Myocyte (in vitro differentiated cells): ENCODE measurements at places on chromosomes 12 and 14.
A peak's percentile ranks its signal among the peaks of the same experiment; 100 is the strongest.

DNA sequence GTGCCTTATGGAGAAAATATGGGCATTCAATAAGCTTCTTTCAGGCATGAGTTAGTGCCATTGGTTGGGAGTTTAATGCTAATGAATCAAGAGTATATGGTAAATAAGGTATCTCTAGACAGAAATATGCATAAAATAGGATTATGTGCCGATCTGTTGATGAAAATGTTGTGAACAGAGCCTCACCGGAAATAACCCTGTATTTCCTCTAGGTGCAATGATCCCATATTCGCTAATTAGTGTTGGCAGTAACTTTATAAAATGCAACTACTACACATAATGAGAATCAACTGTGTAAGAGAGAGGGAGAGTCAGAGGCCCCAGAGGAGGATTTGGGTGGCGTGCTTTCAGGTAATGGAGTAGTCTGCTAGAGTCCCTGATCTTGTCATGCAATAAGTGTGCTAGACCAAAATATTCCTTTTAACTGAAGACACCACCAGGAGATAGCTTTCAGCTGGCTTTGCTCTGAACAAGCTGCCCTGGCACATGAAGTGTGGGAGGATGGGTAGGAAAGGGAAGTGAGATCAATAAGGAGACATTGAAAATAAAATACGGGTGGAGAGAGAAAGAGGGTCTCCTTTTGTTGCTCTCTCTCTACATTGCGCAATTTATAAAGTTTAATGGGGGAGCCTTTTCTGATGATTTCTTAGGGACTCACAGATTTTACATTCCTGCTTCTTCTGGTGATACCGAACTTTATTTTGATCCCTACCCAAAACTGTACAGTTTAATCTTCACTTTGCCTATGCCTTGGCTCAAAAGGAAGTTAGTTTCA is 68.6 kb upstream of the PLXNC1 start:
- DNase-seq: no peak

GRCh38 chr14:24296341-24297157 is 3.0 kb downstream of the DHRS1 start:
- DNase-seq: peak; percentile 89

DNA sequence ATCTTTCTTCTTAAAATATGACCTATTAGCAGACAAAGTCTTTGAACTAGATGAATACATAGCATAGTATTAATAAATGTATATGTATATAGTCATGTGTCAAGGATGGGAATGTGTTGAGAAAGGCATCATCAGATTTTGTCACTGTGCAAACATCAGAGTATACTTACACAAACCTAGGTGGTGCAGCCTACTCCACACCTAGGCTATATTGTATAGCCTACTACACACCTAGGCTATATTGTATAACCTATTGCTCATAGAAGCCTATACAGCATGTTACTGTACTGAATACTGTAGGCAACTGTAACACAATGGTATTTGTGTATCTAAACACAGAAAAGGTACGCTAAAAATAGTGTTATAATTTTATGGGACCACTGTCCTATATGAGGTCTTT is 47.6 kb downstream of the PTPN21 start:
- no peak for DNase-seq

GRCh38 chr14:99147366-99147740 is 124.6 kb downstream of the BCL11B start:
- no peak for DNase-seq

DNA sequence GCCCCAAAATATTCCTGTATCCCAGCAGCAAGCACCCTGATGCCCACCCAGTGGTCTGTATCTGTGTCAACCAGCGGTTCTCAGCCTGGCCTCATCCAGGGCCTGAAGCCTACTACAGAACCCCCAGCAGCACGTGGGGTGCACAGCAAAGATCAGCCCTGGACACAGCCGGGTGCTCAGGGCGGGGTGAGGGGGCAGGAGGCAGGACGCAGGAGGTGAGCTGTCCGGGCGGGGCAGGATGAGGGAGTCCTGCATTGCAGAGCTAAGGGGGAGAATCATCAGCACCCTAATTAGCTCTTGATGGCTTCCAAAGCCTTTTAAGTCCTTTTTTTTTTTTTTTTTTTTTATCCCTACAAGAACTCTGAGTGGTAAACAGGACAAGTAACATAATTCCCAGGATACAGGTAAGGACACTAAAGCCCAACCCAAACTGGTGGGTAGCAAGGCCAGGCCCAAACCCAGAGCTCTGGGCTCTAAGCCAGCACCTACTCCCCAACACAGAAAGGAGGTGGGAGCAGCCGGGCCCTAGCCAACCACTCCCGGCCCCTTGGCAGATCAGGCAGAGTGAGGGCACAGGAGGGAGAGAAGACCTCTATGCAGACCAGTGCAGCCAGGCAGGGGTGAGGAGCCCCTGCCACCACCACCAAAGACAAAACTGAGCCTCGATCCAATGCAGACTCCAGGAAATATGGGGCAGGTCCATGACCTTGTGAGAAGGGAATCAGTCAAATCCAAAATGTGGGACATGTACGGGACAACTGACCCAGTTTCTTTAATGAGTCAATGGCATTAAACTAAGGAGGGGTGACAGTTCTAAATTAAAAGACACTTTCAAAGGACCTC is 32.3 kb upstream of the EIF5 start:
- DNase-seq: no peak

- DNase-seq: no peak
These were observed 48.5 kb upstream of the CPM start for GRCh38 chr12:68981516-68981915.

DNA sequence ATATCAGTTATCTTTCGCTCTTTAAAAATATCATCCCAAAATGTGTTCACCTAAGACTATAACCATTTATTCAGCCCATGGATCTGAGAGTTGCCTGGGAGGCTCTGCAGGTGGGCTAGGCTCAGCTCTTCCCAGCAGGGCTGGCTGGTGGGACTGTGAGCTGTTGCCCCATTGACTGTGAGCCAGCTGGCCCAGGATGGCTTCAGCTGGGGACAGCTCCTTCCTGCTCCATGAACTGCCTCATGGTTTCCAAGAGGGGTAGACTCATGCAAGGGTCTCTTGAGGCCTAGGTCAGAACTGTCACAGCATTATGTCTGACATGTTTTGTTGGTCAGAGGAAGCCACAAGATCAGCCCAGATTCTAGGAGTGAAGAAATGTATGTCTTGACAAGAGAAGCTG is 114.1 kb upstream of the E2F7 start:
- DNase-seq: no peak

DNA sequence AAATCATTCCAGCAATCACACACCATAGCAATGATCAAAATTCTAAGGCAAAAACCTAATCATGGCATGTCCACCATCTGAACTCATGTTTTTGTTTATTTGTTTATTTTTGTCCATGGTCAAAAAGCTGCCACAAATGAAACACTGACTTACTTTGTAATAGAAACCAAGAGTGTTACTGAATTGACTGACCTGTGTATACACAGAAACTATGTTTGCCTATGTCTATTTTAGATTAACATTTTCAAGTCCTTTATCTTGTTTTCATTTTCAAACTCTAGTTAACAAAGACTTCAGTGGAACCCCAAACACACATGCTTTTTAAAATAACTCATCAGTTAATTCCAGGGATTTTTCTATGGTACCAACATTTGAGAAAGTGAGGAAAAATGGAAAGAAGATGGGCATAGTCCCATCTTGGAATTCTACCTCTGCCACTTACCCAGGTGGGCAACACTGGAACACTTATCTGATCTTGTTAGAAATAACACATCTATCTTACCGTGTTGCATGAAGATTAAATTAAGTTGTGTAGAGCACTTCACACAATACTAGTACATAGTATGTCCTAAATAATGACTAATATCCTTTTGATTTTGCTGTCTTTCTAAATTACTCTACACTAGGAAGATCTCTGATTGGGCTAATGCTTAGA is 6.4 kb downstream of the LUM start:
- DNase-seq: no peak

DNA sequence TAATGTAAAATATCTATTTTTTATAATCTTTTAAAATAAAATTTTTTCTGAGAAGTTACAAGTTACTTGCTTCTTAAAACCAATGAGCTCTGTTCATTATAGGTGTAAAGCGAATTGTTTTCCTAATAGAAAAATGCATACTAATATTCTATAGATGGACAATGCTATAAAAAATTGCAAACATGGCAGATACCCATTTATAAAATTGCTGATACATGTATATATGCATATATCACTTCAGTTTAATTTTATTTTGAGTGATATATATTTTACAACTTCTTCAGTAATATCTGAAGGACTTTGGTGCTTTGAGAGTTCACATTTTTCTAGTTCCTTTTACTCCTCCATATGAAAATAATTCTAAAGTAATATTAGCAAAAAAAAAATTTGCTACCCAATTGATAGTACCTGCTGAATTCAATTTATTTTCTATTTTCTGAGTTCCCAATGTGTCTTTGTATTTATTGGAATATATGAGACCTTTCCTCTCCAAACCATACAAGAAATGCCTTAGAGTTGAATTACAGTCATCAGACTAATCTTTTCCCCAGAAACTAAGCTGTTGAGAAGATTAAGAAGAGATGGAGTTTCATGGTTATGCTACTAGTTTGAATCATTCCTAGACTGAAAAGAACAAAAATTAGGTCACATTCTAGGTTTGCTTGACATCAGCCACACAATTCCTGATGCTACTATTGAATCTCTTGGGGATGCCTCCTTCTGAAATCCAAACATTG is 1937.5 kb upstream of the SEL1L start:
- no peak for DNase-seq

GRCh38 chr12:58880639-58881038 is 39.7 kb downstream of the LRIG3 start:
- no peak for DNase-seq

DNA sequence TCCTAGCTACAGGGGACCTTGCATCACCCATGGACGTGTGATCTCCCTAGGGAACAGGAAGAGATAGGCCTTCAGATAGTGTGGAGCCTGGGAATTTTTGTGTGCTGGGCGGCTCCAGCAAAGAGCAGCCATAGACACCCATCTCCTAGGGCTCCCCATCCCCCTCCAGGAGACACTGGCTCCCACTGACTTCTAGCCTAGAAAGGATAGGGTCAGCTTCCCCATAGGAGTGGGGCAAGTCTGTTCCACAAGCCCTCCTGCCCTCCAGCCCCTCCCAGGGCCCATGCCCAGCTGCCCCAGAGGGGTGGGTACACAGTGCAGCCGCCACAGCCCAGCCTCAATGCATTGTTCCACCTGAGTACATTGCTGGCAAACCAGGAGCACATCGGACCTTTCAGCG is 16.5 kb upstream of the LALBA start:
- no peak for DNase-seq

DNA sequence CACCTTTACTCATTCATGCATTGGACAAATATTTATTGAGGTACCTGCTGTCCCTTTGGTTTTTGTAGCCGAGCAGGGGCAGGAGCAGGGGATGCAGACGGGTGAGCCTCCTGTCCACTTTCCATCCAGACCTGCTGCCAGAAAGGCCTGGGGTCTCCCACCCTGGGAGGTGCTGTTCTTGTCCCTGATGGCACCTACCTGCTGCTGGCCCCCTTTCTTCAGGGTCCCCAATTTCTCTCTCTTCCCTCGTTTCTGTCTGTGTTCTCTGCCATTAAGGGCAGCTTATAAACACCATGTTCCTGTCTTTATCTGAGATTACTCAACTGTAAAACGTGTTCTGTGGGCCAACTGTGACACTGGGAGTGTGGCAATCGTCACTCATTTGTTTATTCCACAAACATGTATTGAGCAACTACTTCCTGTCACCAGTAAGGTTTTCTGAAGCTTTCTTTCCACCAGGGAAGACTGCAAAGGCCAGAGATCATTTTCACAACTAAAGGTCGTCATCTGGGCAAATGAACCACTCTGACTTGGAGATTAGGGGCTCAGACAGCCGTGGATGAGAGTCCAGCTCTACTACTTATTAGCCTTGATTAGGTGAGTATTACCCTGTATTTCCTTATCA is at the start of gene HAL:
Gene HAL, minus strand, starts transcription at position 311 of the 625 bp plus-strand sequence. CDS start 434 bp downstream, outside the sequence.
- no peak for DNase-seq

GRCh38 chr12:106866426-106867080 is 89.2 kb upstream of the TMEM263 start:
- DNase-seq: peak; percentile 17

DNA sequence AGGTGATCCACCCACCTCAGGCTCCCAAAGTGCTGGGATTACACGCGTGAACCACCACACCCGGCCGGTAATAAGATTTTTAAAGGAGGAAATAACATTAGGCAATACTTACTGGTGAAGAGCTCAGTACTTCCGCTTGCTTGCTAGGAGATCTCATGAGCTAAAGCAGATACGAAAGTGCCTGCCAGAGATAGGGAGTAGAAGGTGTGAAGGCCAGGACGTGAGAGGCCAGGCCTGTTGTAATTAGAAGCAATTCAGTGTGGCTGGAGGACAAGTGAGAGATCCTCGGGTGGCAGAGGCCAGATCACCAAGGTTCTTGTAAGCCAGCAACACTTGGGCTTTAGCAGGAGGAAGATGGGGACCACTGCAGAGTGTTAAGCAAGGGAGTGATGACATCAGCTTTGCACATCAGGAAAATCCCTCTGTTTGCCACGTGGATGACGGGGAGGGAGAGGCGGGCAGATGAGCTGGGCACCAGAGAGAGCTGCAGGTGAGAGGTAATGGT is 7.6 kb downstream of the TECPR2 start:
- no peak for DNase-seq

GRCh38 chr14:55754471-55754870 is 174.5 kb downstream of the KTN1 start:
- DNase-seq: no peak

DNA sequence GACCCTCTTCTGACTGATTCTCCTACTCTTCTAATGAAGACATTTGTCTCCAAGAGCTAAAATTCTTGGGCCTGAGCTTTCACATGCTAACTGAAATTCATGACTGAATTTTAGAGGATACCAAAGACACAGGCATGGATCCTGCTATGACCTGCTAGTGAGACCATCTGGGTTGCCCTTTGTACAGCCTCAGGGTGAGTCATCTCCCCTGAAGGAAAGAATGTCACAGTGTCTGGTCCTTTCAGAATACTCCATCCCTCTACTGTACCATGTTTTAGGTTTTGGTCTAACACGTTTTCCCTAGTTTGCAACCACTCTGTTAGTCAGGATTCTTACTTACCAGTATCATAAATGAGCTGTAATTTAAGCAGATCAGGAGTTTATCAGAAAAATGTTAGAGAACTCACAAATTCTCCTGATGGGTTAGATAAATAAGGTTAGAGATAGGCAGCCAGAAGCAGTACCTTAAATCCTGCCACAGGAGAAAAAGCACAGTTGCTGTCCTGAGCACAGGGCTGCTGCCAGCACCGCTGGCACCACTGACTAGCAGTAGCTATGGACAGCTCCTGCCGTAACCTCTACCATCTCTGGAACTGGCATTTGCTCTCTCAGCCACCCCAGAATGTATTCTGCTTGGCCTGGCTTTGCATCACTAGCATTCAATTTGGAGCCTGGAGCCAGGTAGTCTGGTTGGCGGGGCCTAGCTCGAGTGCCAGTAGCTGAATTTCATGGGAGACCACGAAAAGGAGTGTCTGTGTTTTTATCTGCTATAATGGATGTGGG is 127.6 kb downstream of the ANO6 start:
- DNase-seq: peak; percentile 59

- DNase-seq: no peak
These were observed 60.8 kb downstream of the ANO2 start for GRCh38 chr12:5884285-5884684.
